Stimulated activated CD8-positive, alpha-beta memory T cell treated with anti-CD3 and anti-CD28 coated beads, Interleukin-4, amount 100 ng/mL, for 1 hour (primary cell): ENCODE measurements at places on chromosomes 12 and 14.

GRCh38 chr12:71492604-71493003 is 53.0 kb downstream of the LGR5 start:
- DNase-seq, result no peak

GRCh38 chr12:124543052-124543589 is 24.3 kb downstream of the NCOR2 start:
- DNase-seq, result no peak

DNA sequence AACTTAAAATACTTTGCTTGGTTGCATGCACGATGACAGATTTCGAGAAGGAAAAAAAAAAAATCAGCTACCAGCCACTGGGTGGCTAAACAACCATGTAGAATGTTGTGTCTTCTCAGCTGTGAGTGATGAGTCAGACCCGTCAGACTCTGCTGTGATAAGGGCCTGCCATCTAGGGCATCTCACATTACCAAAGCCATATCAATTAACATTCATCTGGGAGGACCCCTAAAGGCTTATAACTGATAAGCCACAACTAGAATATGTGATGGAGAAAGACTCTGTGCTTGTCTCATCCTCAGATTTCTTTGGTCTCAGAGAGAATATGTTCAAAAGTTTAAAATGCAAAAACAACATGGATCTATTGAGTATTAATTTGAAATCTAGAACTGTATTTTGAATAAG is 111.5 kb downstream of the PAX9 start:
- no peak for DNase-seq

- DNase-seq, result no peak
These were observed 588 bp downstream of the PIK3C2G start for GRCh38 chr12:18261906-18262305.

GRCh38 chr14:22843123-22843925 is 6.9 kb downstream of the MMP14 start:
- no peak for DNase-seq

DNA sequence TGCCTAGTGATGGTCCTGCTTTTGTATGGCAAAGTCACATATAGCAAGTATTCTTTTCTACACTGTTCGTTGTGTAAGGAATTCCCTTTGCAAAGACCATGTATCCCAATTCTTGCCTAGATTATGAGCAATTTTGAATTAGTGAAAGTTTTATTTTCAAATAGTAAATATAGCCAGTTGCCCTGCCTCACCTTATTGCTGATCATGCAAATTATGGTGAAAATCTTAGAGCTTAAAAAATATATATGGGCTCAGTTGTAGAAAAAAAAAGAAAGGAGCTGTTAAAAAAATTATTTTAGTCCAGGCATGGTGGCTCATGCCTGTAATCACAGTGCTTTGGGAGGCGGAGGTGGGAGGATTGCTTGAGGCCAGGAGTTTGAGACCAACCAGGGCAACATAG is 18.8 kb downstream of the SRP54 start:
- no peak for DNase-seq

DNA sequence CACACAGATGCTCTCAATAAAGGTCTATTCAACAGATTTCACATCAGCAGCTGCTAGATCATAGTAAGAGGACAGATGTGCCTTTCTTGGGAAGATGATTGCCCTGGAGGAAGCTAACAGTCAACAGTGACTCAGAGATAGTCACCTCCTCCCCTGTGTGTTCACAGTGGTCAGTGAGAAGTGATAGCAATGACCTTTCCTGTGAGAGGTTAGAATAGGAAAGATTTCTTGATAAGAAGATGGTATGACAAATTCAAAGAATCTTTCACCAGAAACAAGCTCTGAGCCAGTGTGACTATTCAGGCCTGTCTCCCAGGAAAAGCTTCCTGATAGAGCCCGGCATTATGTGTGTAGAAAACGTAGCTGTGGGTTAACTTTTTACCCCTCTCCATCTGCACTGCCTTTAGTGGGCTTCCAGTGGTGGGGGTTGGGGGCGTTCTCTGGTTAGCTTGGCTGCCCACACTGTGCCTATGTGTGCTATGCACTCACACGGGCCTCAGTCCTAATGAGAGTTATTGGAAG is 66.4 kb upstream of the ARHGAP5 start:
- no peak for DNase-seq

GRCh38 chr14:76489667-76490066 is 113.7 kb downstream of the ESRRB start:
- DNase-seq, result no peak

DNA sequence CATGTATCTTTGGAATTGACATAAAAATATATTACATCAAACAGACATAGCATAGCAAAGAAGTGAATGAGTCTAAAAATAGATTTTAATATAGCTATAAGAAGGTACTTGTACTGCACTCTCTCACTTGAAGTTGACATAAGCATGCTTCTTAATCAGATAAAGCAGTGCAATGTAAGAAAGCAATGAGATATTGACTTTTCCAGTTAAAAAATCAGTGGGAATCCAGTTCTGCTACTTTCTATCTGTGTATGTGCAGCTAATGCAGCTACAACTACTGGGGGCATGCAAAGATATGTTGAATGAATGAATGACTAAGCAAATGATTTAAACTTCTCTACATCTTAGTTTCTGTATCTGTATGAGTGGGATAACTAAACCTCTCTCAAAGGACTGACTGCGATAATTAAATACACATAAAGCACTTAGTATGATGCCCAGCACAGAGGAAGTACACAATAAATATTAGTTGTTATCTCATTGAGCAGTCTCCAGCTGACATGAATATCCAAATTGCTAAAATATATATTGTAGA is 10.3 kb downstream of the WASHC3 start:
- DNase-seq, result no peak

DNA sequence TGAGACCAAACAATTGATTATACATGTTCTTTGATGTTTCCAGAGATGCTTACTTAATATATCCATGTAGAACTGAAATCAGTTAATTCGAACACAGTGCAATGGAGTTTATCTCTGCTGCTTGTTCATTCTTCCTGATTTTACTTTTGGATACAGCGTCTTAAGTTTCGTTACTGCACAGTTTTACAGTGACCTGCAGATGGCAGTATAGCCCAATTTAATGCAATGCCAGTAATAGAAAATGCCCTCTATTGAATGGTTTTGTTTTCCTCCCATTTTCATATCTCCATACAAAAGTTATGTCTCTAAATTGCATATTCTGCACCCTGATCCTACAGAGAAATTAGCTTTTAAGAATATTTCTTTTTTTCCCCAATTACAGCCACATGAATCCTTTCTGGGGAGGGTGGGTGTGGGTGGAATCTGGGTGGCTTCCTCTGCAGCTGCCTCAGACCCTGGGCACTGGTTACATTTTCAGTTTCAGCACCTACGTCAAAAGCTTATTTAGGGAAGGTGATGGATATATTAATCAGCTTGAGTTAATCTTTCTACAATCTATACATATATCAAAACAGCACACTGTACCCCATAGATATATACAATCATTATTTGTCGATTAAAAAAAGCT is 101.1 kb upstream of the DCD start:
- no peak for DNase-seq

DNA sequence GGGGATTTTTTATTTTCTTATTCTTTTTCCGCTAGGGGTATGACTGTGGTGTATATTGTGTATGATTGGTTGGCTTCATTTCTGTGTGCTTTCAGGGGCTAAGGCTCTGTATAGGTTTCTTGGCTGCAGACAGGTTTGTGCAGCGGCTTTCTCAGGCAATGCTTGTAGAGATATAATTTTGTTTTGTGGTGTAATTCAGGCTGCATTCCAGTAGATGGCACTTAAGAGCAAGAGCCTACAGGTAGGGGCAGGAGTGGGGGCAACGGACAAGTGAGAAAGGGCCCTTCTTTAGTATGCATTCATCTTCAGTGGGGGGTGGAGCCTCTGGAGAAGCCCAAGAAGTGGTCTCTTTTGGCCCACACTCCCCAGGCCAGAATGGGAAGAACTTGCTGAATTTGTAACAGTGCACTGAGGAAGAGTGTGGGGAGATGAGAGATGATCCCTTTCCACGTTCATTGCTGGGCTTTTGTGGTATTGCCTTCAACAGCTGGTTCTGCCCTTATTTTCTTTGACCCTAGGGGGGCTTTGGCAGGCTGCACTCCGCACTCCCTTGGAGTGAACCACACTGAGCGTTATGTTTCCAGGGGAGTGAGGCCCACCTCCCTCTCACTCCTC is 78.6 kb downstream of the IFNG-AS1 start:
- no peak for DNase-seq

DNA sequence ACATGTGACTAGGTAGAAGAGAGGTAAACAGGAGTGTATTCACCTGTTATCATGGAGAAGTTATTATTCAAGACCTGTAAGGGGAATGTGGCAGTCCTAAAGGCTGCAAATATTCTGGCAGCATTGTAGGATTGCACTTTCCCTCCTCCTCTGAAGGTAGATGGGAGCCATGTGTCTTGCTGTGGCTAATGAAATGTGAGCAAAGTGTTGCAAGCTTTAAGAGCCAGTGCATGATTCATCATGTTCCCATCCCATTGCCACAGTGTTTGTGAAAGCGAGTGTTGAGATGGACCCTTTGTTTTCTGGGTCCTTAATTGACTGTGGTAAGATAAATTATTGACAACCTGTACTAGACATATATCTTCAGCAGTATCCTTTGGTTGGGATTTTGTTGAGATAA is 128.7 kb downstream of the RGS6 start:
- no peak for DNase-seq
